Fibroblast of skin of back (primary cell): ENCODE measurements at places on chromosomes 16 and 17.
A peak's percentile ranks its signal among the peaks of the same experiment; 100 is the strongest.

- DNase-seq: no peak
Measured at GRCh38 chr16:14164916-14165662, 94.0 kb downstream of the MRTFB start.

GRCh38 chr16:53745753-53746266, 41.9 kb downstream of the FTO start:
- peak; percentile 56 for DNase-seq

- peak; percentile 90 for DNase-seq
Measured at GRCh38 chr16:30395155-30395991, at the start of gene ZNF48. Gene ZNF48, plus strand, starts transcription at chr16:30395420. Its CDS starts 375 bp downstream, at chr16:30395795.

- peak; percentile 58 for DNase-seq
Measured at GRCh38 chr17:55735731-55736405, 13.2 kb upstream of the TMEM100 start.

DNA sequence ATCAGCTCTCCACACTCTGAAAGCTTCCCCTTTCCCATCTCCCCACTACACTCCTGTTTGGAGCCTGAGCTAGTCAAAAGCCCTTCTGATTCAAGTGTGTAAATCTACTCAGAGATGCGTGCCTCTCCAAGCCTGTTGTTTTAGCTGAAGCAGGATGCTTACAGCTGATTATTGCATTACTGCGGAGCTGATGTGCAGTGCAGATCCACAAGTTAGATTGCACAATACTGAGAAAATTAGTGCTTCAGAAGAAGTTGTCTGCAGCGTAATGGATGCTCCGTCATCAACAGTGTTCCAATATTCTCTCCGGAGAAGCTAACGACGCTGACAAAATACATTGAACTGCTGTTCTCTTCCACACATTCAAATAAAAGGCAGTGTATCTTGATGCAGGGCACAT, 44.8 kb upstream of the NLRP1 start:
- no peak for DNase-seq

GRCh38 chr16:87057951-87058560, 259.1 kb downstream of the C16orf95 start:
- DNase-seq: no peak

- peak; percentile 85 for DNase-seq
Measured at GRCh38 chr16:55367866-55368603, 44.0 kb downstream of the IRX6 start.

GRCh38 chr16:73000020-73000906, 47.7 kb downstream of the ZFHX3 start:
- peak; percentile 42 for DNase-seq

GRCh38 chr17:13728781-13729180, 127.1 kb upstream of the HS3ST3A1 start:
- peak; percentile 56 for DNase-seq

- DNase-seq: peak; percentile 61
Measured at GRCh38 chr17:48052956-48053757, 5.0 kb downstream of the NFE2L1 start.

- no peak for DNase-seq
Measured at GRCh38 chr16:50400312-50400966, 31.7 kb upstream of the BRD7 start.

DNA sequence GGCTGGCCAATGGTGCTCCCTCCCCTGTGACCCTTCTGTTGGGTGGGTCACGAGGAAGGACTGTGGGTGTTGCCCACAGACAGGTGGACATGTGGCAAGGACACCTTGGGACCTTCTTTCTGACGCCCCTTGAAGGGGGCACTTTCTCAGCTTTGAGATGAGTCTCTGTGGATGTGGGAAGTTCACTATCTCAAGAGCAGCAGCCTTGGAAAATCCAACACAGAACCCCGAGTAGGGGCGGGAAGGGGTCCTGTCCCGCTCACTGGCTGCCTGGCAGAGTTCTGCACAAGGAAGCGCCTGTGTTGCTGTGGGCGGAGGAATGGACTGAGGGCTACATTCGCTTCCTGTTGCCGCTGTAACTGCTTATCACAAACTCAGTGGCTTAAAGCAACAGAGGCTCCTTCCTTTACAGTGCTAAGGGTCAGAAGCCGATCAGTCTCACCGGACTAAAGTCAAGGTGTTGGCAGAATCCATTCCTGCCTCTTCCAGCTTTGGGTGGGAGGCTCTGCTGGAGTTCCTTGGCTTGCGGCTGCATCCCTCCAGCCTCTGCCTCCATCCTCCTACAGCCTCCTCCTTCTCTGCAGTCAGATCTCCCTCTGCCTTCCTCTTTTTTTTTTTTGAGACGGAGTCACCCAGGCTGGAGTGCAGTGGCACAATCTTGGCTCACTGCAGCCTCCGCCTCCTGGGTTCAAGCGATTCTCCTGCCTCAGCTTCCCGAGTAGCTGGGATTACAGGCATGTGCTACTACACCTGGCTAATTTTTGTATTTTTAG, 305.2 kb downstream of the SEC14L1 start:
- DNase-seq: no peak

DNA sequence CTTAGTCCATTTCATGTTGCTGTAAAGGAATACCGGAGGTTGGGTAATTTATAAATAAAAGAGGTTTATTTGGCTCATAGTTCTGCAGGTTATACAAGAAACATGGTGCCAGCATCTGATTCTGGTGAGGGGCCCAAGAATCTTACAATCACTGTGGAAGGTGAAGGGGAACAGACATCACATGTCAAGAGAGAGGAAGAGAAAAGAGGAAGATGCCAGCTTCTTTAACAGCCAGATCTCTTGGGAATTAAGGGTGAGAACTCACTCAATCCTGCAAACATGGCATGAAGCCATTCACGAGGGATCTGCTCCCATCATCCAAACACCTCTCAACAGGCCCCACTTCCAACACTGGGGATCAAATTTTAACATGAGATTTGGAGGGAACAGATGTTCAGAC, 49.5 kb downstream of the BMERB1 start:
- DNase-seq: no peak

DNA sequence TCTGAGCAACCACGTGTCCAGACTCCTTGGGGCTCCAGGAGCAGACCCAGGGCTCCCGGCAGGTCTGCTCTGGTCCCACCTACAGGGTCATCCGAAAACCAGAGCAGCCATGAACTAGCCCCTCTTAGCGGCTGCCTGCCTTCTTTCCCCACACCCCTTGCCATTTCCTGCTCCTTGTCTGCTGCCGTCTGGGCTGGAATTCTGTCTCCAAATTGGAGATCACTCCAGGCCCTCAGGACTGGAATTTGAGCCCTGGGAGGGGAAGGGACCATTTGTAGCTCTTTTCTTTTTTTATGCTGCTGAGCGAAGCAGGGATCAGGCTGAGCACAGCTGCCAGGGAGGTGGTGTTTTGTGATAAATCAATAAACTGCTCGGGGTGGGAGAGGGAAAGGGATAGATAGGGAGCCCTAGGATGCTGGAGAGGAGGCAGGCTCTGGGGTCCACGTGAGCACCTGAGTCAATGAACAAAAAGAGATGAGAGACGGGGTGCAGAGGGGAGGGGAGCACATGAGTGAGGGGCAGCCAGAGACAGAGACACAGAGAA, 257.5 kb downstream of the ENGASE start:
- no peak for DNase-seq

GRCh38 chr17:42971589-42971988, 7.3 kb upstream of the AARSD1 start:
- DNase-seq: no peak

- no peak for DNase-seq
Measured at GRCh38 chr17:27985736-27986399, 56.6 kb upstream of the NLK start.

- DNase-seq: no peak
Measured at GRCh38 chr17:48503747-48504146, 27.1 kb downstream of the HOXB1 start.

DNA sequence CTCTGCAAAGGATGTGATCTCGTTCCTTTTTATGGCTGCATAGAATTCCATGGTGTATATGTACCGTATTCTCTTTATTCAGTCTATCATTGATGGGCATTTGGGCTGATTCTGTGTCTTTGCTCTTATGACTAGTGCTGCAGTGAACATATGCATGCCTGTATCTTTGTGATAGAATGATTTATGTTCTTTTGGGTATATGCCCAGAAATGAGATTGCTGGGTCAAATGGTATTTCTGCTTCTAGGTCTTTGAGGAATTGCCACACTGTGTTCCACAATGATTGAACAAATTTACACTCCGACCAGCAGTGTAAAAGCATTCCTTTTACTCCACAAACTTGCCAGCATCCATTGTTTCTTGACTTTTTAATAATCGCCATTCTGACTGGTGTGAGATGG, 60.2 kb upstream of the ADORA2B start:
- peak; percentile 59 for DNase-seq

GRCh38 chr16:82848013-82848412, 221.2 kb downstream of the CDH13 start:
- no peak for DNase-seq

- no peak for DNase-seq
Measured at GRCh38 chr17:30321314-30321713, 12.5 kb downstream of the TMIGD1 start.

GRCh38 chr16:69501956-69502745, 63.6 kb upstream of the NFAT5 start:
- no peak for DNase-seq

GRCh38 chr16:58019866-58020538, 5.6 kb upstream of the MMP15 start:
- no peak for DNase-seq

- DNase-seq: no peak
Measured at GRCh38 chr17:73410586-73411312, 98.9 kb upstream of the CDC42EP4 start.
